Spleen (tissue), 13 donors: ENCODE measurements at places on chromosomes 5 and 9.

DNA sequence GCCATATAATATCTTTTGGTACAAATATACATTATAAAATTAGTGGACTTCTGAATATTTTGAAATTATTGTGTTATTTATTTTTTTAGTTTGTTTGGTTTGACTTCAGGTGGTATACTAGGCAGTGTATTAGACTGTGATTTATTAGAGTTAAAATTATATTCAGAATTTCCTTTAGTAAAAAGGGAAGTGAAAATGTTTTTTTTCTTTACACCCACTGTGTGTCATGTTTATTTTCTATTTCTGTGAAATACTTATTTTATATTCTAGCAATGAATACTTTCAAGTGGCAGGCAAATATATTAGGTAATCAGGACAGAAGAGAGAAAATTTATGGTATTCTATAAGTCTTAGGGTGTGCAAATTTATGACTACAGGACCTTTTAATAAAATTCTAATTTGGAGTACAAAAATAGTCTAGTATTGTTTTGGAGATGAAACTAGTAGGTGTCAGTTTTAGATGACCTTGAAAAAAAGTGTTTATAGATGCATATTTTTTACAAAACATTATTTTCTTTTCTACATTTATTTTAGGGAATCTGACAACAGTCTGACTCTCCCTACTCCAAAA, 8.8 kb downstream of the CSNK1G3 start:
- DNase-seq, result no peak
- no peaks in the 10 kb centered on the region for H3K27me3 ChIP-seq
- H3K36me3 ChIP-seq, result no peaks in the 10 kb centered on the region
- no peak overlapping the region for H3K27ac ChIP-seq

DNA sequence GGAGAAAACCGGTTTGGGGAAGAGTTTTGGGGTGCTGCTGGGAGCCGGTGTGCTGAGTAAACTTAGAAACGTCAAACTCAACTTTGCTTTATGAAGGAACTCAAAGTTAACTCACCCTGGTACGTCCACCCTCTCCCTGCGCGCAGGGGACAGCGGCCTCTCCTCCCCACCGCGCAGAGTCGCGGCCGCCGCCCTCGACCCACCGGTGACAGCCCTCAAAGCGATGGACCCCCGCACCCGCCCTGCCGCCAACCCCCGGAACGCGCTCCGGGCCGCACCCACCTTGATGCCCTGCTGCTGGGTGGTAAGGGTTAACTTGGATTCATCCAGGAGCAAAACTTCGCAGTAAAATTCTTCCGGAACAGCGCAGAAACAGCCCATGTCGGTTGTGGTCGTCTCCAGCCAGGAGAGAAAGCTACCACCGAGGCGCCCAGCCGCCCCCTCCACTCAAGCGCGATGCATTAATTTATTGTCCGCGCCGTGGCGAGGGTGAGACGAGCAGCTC, 366 bp downstream of the EPB41L4A start:
- peak overlapping the region; percentile 68 for H3K27ac ChIP-seq
- peaks cover 44% of the 10 kb centered on the region for H3K27me3 ChIP-seq
- H3K4me1 ChIP-seq, result peaks cover 34% of the 10 kb centered on the region
- no peaks in the 10 kb centered on the region for H3K36me3 ChIP-seq

- no peaks in the 10 kb centered on the region for H3K27me3 ChIP-seq
- H3K4me3 ChIP-seq, result no peak overlapping the region
- DNase-seq, result no peak
- peaks cover 2% of the 10 kb centered on the region for H3K4me1 ChIP-seq
- H3K36me3 ChIP-seq, result no peaks in the 10 kb centered on the region
Observed at GRCh38 chr9:91214086-91214485, 147.6 kb downstream of the AUH start.

DNA sequence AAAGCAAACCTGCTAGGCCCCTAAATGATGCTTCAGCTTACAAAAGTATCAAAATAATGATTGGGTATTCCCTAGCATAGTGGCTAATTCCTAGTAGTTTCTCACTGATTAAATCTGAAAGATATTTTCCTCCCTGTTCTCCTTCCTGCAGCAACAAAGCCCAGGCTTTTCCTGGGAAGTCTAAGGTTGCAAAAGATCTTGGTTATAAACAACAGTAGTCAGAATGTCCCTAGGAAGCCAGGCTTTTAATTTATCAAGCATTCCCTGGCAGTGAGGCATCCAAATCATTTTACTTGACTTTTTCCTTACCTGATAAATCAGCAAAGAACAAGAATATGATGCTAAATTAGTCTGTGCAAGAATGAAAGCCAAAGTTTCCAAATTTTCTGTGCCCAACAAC, 272.0 kb downstream of the PDE4D start:
- no peaks in the 10 kb centered on the region for H3K27me3 ChIP-seq
- no peaks in the 10 kb centered on the region for H3K36me3 ChIP-seq
- no peak for DNase-seq
- H3K4me3 ChIP-seq, result no peak overlapping the region
